Stimulated activated naive B cell treated with anti-CD40 and anti-IgM and Interleukin-4, amounts not matched to agents 10 μg/mL and 1 μg/mL and 100 μg/mL, for 72 hours (primary cell): ENCODE measurements at places on chromosomes 6 and 20.

GRCh38 chr20:57435498-57436222, 44.5 kb downstream of the RBM38 start:
- DNase-seq, result peak; percentile 26

- DNase-seq, result no peak
Measured at GRCh38 chr20:58745391-58745790, 52.8 kb downstream of the NPEPL1 start.

- DNase-seq, result no peak
Measured at GRCh38 chr6:161452241-161452640, 178.4 kb upstream of the AGPAT4 start.

GRCh38 chr6:144690133-144690532, 405.0 kb downstream of the UTRN start:
- no peak for DNase-seq

GRCh38 chr6:113927001-113927400, 43.9 kb downstream of the HDAC2 start:
- DNase-seq, result no peak

- DNase-seq, result no peak
Measured at GRCh38 chr6:24079076-24079475, 46.9 kb upstream of the NRSN1 start.

- DNase-seq, result no peak
Measured at GRCh38 chr6:160039441-160039840, 70.6 kb downstream of the IGF2R start.

DNA sequence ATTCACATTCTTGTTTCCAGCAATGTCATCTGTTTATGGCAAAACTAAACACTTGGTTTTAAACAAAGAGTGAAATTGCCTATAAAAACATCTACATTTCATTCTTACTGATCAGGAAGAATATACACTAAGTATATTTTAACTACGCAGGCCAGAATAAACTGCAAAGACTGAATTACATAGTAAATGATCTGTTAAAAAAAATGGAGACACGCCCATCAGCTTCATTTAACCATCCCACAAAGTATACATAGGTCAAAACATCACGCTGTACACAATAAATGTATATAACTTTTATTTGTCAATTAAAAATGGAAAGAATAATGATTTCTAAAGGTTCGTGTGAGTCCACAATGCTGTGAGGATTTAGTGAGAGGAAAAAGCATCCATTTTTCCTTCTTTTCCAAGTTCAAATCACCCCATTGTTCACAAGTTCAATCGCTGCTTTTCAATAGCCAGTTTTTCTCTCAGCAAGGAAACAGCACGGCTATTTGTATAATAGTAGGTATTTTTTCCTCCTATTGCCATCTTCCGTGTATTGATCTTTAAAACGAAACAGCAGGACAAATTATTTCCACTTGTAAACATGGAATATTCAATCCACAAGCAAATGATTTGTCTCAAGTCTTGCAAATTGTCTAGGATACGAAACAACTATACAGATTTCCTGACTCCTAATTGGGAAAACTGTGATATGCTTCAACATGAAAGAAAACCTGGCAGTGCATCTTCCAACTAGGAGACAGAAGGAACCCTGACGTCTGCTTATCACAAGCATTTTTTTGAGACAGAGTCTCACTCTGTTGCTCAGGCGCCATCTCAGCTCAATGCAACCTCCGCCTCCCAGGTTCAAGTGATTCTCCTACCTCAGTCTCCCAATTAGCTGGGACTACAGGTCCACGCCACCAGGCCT, 10.6 kb downstream of the SFT2D1 start:
- no peak for DNase-seq

- no peak for DNase-seq
Measured at GRCh38 chr20:39605908-39606307, 643.8 kb downstream of the DHX35 start.

DNA sequence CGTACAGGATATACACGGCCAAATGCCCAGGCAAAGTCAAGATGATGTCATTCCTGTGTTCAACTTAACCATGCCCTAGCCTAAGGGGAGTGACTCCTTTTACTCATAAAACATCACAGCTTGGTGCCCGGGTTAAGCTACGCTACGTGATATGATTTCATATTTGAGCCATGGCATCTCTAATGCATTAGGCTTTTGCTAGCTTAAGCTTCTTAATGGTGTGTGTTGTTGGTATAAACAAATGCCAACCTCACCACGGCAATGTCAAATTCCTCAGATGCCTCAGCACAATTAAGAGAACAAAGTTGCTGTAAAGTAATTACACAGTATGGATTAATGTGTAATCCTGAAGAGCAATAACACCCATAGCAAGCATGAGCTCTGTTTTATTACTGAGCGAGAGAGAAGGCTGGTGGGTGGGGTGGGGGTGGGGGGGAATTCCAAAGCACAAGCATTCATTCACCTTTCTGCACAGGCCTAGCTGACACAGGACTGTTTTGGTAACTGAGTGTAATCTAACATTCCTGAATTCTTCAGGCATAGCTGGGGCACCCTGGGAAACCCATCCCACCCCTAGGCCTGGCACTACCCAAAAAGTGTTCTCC, 44.7 kb upstream of the CNKSR3 start:
- DNase-seq, result no peak

DNA sequence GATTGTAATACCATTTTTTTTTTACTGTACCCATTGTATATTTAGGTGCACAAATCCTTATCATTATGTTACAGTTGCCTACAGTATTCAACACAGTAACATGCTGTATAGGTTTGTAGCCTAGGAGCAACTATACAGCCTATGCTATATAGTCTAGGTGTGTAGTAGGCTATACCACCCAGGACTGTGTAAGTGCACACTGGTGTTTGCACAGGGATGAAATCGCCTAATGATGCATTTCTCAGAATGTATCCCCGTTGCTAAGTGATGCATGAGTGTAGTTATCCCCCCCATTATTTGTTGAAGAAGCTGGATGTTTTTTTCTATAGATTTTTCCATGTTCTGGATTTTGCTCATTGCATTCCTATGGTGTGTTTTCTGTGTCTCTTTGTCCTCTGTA, 12.9 kb downstream of the RALY start:
- no peak for DNase-seq

DNA sequence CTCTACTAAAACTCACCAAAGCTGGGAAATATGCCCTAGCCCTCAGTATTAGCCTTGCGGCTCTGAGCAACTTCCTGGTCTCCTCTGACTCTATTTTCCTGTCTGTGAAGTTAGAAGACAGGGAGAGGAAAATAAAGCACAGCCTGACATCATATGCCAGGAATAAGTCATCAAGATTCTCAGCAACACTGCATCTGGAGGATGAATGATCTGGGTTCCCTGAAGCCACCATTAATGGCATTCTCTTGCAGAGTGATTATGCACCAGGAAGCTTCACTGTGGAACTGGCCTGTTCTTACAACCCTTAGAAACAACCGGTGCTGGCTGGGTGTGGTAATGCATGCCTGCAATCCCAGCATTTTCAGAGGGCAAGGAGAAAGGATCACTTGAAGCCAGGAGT, 12.4 kb downstream of the ADGRF5 start:
- no peak for DNase-seq

DNA sequence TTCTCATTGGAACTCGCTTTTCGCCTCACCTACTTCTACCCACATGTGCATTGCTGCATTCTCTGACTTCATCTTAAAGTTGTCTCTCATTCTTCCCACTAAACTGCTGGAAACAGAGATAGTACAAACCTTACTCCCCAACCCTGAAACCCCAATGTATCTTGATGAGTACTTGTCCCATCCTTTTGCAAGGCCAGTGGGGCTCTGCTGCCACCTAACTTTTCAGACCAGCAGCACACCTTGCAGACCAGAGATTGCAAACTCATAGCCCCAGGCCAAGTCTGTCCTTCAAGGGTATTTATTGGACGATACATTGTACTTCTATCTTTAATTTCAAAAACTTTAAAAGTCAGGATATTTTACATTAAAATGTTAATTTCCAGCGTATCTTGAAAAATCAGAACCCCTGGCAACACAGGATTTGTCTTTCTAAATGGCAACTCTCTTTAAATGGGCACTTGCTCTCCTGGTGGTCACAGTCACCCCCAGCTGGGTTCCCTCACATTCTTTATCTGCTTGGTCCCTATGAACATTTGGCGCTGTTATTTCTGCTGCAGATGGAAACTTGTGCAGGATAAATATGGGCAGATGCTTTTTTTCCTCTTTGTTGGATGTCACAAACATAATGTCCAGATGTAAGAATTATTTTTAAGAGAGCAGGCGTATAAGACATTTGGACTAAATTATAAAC, 83.9 kb downstream of the SOD2 start:
- no peak for DNase-seq

- no peak for DNase-seq
Measured at GRCh38 chr20:10705801-10706459, 32.1 kb upstream of the JAG1 start.

DNA sequence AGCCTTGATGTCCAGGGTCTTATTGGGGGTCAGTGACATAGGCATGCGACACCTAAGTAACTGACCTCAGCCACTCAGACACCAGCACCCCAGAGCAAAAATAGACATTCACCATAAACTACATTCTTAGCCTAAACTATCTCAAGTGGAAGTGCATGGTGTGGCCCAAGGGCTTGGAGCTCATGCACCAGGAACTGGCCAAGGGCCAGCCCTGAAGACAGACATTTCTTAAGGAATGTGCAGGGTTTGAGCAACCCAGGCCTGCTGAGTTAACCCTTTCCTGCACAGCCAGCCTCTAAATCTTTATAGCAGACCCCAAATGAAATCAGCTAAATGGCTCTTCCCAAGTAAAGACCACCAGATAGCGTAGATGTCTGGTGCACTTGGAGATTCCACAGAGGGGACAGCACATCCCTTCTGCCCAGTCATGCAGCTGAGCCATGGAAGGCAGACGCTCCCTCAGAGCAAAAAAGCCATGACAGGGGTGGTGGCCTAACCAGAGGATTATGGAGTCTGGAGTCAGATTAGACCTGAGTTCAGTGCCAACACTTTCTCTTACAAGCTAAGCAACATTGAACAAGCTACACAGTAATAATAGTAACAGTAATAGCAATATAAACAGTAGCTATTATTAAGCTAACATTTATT, 222.6 kb downstream of the ZMYND8 start:
- DNase-seq, result no peak

DNA sequence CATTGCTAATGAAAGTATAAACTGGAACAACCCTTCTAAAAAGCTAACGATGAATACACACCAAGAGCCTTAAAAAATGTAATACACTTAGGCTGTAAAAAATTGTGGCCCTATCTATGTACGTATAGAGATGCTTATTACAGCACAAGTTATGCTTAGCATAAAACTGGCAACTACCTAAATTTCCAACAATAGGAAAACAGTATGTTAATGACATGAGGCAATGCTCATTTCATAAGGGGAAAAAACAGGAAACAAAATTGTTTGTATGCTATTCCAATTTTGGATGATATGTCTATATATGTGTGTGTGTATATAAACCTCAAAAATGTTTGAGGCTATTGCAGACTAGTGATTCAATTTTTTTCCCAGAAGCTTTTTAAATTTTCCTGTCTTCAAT, 82.5 kb downstream of the DTNBP1 start:
- DNase-seq, result no peak

DNA sequence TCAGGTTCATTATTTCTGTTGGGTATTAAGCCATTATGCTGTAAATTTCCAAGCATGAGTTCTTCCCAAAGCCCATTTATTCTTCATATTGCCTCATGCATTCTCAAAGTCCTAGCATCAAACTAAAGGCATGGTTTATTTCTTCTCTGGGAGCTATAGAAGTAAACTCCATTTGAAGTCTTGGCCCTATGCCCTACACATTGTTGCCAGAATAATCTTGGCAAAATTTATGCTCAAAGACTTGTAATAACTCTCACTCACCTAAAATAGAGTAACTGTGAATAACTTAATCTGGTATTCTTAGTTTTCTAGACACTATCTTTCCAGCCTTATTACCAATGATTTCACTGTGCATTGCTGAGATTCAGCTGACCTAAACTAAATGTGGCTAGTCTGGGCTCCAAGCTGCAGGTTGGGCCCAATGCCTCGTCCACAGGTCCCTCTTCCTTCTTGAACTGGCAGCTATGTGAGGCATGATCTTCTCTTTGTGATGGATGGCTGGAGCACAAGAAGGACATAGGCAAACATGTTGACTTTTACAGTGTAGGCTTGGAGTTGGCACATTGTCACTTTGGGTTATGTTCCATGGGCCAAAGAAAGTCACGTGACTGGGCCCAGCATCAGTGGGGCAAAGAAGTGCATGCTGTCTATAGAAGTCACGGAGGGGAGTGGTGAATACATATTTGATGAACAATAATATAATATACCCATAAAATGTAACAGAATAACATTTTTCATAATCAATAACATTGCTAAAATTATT, 39.1 kb upstream of the ANKEF1 start:
- no peak for DNase-seq

DNA sequence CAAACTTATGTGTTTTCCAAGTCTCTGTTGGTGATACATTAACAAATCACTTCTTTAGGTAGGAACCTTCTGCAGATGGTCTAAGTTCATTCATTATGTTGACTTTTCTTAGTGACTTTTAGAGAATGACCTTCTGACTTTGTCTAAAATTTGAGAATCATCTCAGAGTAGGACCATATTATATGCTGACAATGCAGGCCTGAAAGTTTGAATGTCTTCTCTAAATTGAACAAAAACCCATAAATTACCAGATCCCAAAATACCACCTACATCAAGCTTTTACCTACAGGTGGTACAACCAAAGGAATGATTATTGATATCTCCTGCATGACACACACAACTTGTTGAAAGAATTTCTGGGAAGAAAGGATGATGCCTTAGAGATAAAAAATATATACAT, 191.5 kb downstream of the SOD2 start:
- no peak for DNase-seq

GRCh38 chr6:145891126-145891525, 73.0 kb downstream of the SHPRH start:
- DNase-seq, result no peak

- DNase-seq, result no peak
Measured at GRCh38 chr6:16178351-16178750, 49.5 kb downstream of the MYLIP start.

GRCh38 chr6:68990317-68990716, 355.2 kb downstream of the ADGRB3 start:
- no peak for DNase-seq

- DNase-seq, result no peak
Measured at GRCh38 chr6:43828711-43829110, 58.7 kb downstream of the VEGFA start.

- DNase-seq, result no peak
Measured at GRCh38 chr6:31954511-31954910, 4.3 kb downstream of the NELFE start.

- no peak for DNase-seq
Measured at GRCh38 chr6:2158596-2159271, 86.7 kb downstream of the GMDS start.

GRCh38 chr6:101011186-101011585, 130.1 kb upstream of the ASCC3 start:
- DNase-seq, result peak; percentile 8

- no peak for DNase-seq
Measured at GRCh38 chr6:140271759-140272377, 897.4 kb upstream of the CITED2 start.

DNA sequence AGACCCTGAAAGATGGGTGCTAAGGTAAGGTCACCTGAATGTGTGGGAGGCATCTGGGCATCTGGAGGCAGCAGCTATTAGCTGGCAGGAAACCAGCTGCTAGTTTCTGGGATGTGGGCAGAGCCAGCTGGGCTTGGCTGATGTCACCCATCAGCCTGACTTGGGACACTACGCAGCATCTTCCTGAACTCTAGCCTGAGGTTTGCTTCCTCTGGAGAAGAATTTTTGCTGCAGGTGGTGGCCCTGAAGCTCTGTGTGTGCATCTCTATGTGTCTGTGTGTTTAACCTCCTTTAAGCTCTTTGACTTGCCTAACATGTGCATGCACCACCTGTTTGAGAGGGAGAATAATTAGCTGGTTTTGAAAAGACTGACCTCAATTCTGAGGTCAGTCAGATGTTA, 465.1 kb upstream of the CHD6 start:
- no peak for DNase-seq

- DNase-seq, result no peak
Measured at GRCh38 chr20:4725263-4725550, 3.5 kb downstream of the PRND start.
